ENCODE measurements at places on chromosomes 3 and 15.

- DNase-seq: no peak
These were observed 41.8 kb downstream of the CHSY1 start for GRCh38 chr15:101210058-101210457.

DNA sequence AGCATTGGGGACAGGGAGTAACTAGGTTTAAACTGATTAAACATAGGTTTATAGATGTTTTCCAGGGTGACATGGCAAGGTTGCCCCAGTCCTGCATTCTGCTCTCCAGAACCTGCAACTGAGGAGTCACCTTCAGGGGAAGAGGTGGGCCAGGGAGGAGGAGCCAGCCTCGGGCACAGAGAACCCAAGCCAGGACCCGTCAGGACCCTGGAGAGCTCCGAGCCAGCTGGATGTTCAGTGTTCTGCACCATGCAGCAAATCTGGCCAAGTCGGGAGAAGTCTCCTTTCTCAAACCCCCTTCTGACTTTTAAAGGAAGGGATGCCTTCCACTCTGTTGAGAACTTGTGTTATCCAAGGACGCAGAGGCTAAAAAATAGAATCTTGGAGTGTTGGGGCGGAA is 62.1 kb upstream of the SLC6A11 start:
- DNase-seq: no peak

- DNase-seq: no peak
These were observed 69.2 kb upstream of the COL6A5 start for GRCh38 chr3:130276203-130276803.

DNA sequence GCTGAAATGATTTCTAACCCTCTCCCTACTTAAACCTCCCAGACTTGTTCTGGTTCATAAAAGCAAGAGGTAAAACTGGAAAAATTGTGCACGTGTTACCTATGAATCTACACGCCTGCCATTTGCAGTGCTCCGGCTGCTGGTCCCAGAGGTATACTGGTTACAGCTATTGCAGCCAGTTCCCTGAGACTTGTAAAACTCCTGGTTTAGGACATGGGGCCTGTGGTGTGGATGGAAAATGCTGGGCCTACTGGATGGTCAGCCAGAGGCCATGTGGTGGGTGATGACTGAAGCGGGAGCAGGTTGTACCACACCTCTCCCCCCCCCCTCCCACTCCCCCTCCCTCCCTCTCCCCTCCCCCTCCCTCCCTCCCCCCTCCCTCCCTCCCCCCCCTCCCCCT is 45.0 kb downstream of the SENP2 start:
- no peak for DNase-seq

DNA sequence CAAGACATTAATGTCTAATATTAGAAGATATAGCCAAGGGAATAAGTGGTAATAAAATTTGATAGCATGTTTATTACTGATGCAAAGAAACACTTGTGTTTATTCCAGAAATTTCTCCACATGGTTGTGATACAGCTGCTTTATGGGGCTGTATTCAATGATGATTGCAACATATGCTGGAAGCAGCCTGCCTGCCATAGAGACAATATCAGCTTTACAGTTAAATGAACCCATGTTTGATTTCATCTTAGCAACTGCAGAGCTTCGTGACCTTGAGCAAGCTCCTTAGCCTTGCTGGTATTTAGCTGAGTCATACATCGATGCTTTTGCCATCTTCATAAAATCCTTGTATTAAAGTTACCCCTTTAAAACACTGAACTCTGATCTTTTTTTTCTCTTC is 168.1 kb upstream of the STAC start:
- no peak for DNase-seq

DNA sequence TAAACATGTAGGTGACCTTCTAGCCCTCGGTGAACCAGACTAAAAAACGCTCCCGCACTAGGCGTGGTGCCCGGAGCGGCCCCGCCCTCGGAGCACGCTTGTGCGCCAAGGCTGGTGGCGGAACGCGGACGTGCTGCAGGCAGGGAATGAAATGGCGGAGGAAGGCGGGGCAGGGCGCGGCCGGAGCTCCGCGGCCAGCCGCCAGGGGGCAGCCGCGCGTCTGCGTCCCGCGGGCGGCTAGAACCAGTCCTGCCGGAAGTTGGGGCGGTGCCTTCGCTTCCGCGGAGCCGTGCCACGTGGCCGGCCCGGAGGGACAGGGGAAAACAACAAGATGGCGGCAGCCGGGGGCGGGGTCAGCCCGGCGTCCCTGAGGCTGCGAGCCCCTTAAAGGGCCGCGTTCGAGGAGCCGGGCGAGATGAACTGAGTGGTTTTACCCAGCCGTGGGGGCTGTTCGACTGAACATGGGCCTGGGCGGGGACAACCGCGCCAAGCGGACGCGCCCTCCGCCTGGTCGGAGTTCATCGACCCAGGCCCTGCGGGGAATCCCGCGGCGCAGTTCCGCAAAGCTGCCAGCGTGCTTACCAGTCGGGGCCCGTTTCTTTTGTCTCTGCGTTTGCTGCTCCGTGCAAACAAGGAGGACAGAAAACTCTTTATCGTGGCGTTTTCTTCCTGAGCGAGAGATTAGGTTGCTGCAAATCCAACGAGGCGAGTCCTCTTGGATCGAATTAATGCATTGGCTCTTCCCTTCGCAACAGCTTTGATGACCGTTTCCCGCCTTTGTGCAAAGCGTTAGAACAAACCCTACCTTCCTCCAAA is 90.9 kb upstream of the CHD2 start:
- DNase-seq: peak; percentile 90

DNA sequence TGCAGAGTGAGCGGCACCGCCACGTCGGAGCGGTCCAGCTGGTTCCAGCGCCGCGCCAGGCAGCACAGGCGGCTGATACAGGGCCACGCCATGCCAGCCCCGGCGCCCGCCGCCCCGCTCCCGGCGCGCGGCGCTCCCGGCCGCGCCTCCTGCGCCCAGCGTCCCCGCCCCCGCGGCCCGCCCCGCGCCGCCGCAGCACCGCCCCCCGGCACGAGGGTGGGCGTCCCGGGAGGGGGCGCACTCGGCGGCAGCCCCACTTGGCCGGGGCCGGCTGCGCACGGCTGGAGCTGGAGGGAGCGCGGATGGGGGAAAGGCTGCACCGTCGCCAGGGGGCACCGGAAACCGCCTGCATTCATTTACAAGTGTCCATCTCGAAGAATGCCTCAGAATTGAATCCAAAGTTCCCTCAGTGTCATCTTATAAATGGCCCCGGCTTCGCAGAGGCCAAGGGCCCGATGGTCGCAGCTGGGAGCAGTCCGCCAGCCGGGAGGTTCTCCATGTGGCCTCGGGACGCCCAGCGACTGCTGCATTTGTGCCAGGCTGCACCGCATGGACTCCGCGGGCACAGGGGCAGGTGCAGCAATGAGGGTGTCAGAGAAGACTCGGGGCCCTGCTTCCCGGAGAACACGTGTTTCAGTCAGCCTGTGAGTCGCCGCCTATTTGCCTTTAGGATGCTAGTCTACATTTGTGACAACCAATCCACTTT is at the start of gene MAP6D1:
MAP6D1 (minus strand) TSS at position 122 of the 706 bp plus-strand sequence; CDS start at position 92, 30 bp downstream.
- DNase-seq: no peak

DNA sequence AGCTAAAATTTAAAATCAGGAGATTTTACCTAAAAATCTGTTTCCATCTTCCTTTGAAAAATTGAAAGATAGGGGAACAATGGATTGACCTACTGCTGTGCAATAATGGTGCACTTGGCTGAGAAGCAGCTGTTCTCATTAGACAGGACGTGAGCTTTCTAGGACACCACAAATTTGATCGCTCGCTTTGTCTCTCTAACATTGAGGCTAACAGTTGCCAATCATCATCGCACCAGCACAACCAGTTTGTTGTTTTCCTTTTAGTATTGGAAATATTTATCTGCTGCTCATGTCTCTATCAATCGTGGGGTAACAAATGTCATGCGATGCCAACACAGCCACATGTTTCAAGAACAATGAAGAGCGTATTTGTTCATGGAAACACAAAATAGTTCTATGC is 228.8 kb upstream of the P2RY1 start:
- DNase-seq: no peak

DNA sequence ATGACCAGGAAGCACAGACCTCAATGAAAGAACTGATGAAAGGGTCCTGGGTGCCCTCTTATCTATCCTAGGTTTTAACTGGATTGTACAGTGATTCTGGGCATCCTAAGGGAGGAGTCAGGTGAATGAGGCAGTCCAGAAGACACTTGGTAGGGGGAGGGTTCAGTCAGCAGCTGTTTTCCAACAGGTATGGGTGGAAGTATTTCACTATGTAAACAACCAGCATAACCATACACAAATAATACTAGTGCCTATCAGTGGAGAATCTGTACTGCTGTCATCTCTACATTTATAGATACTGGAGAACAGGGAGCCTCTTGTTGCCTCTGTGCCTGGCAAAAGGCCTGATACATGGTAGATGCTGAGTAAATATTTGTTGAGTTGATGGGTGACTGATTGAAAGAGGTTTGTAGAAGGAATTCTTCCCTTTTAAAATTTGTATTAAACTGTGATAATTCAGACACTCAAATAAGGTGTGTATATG is 328.5 kb downstream of the RBMS3 start:
- DNase-seq: peak; percentile 74

DNA sequence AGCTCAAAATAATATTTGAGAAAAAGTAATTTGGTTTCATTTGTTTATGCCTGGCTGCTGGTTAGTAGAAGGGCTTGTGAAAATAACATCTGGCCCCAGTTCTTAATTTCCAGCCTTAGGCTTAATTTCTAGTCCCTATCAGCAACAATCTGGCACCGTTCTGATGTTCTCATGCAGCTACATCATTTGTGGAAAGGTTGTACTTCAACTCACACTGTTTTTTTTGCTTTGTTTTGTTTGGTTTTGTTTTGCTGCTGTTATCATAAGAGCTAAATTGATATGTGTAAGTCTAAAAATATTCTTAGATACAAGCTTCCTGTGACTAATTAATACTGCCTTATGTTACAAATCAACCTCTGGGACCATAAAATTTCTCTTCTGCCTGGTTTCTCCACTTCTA is 8.9 kb downstream of the CPA3 start:
- DNase-seq: peak; percentile 24

Data from NCI-H2029 (cell line).